ENCODE measurements at places on chromosomes 2 and 18.

- no peak for DNase-seq
Measured at GRCh38 chr18:58569490-58569911, 59.4 kb downstream of the ALPK2 start.

DNA sequence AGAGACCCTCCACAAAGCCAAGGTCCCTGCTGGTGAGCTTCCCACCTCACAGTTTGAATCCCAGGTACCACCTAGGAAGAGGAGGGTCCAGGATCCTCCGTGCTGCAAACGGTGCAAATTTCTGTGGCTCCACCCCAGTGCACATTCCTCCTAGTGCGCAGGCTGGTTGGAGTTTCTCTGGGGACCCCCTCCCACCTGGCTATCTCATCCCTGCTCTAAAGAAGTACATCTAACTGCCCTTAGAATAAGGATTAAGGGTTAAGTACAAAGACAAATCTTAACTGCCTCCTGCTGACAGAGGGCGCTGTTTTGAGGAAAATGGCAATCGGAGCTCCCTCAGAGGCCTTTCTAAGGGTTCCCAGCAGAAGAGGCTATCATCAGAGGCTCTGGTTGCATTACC is 109.6 kb upstream of the FSIP2 start:
- no peak for DNase-seq

DNA sequence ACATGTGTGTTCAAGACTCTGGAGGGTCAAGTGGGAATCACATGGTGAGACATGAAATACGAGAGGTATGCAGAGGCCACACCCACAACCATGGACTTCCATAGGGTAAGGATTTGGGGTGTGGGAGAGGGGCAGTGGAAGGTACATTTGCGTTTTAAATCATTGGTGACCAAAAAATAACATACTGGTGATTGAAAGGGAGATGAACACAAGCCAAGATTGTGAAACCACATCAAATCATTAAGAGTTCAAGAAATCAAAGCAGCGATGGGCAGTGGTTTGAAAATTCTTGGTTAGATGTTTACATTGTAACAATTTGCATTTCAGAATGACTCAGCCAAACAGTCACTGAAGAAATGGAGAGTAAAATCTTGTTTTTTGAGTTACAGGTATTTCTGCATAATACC is 1.9 kb upstream of the CABYR start:
- no peak for DNase-seq

GRCh38 chr2:23435250-23436035 is 50.5 kb downstream of the KLHL29 start:
- no peak for DNase-seq
